ENCODE measurements at places on chromosomes 3 and 15.

DNA sequence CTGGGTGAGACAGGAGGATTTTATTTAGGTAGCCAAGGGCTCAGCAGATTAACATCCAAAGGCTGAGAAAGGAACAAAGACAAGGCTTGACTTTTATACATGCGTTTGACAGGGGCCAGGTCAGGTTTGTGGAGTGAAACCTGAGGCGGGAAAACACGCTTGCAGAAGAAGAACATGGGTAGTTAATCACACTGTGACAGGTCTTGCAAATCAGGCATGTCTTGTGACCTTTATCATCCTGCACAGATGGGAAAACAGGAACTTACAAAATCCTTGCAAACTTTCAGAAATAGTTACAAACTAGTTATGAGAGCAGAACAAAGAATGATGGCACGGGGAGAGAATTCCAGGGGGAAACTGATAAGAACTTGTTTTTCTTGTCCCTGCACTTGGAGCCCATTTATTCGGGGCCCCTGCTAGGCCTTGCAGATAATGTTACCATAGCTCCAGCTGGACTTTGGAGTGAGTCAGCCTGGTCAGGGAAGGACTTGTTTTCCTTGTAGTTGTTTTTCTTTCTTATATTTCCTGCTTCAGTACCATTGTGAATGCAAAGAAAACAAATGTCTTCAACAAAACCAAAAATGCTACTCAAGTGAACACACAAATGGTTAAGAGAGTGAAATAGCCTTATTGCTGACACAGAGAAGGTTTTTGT is 965.9 kb upstream of the ROBO1 start:
- no peak for DNase-seq

DNA sequence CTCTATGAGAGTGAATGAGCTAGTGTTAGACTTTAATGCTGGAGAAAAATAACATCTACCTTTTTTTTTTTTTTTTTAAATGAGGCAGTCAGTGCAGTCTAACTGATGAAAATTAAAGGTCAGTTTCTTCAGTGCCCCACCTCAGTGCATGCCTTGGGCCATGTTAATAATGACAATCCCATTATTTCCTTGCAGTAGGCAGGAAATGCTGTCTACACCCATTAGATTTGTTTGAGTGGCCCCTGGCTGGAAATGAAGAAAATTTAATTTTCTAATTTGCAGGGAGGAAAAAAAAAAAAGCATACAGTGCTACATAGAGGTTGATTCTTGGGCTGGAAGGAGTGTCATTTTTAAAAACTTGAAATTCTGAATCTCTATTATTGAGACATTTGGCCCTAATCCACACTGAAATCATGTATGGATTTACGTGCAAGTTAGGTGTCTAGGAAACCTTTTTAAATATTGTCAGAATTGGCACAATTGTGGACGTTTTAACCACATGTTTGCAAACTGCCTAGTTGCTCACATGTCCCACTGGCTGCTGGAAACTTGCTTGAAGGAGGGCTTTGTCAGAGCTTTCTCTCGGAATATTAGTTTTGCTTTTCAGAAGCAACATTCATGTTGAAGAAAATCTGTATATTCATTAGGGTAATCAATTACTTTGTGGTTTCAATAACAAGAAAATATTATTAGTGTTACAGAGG is 18.4 kb downstream of the FNDC3B start:
- DNase-seq, result no peak

DNA sequence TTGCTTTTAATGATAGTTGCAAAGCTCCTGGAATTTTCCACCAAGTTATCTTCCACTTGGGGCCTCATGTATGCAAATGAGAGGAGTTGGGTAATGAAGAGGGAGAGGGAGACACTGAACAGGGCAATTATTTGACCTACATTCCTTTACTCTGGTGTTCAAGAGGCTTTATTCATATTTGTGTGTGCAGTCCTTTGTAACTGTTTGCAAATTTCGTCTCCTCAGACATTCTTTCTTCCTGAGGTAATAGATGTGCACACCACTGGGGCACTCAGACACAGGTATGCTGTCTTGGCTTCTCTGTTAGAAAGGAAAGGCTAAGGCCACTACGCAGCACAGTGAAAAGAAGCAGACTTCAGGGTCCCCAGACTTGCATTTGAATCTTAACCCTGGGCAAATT is 189.7 kb upstream of the IL12A start:
- no peak for DNase-seq

DNA sequence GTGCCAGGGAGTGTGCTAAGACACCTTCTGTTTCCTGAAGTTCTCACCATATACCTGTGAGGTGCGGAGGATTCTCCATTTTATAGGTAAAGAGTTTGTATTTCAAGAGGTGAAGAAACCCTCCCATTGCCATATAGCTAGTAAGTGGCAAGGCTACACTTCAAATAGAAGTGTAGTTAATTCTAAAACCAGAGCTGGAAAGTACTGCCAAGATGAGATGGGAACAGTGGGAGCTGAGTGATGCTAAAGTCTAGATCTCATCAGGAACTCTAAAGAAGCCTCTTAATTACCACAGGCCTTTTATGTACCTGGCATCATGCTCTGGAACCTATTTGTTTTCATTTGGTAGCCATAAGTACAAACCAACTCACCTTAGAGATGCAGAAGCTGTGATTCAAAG is 98.6 kb upstream of the NUDT16 start:
- DNase-seq, result no peak

GRCh38 chr3:9404680-9405079 is 7.3 kb downstream of the SETD5 start:
- DNase-seq, result no peak

DNA sequence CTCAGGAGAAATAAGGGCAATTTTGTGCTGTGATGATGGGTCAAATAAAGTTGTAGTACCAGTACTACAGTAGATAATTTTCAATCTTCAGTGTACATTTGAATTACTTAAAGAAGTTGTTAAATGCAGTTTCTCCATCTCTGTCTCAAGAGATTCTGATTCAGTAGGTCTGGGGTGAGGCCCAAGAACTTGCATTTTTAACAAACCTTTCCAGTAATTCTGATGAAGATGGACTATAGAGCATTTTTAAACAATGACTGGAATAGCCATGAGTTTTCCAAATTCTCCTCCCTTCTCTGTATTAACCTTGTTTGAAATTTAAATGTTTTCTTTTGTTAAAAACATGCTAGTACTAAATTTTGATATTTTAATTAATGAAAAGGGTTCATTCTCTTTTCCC is 127.0 kb upstream of the CD96 start:
- no peak for DNase-seq

DNA sequence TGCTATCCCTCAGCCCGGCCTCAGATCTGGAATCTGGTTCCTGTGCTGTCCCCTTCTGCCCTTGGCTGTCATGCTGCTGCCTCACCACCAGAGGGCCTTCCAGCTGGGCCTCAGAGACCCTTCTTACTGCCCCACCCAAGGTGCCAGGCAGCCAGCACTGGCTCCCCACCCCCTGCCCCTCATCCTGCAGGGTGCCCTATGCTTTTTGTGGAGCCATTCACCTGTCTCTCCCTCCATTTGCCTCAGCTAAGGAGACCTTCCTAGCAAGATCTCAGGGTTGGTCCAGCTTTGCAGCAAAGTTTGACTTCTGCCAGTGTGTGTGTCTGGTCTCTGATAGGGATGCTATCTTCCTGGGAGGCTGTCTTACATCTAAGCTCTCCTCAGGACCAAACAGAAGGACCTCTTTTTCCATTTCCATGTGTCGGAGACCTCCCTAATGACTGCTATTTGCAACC is 1.9 kb upstream of the VWA5B2 start:
- DNase-seq, result no peak

Data from SHP77 treated with DMSO at 0.1 percent for 48 hours (cell line).